ENCODE measurements at places on chromosomes 2 and 18.

GRCh38 chr2:164661349-164661748 is 40.1 kb upstream of the GRB14 start:
- no peak for DNase-seq

- DNase-seq: no peak
These were observed 79.3 kb upstream of the STPG4 start for GRCh38 chr2:47234456-47234855.

DNA sequence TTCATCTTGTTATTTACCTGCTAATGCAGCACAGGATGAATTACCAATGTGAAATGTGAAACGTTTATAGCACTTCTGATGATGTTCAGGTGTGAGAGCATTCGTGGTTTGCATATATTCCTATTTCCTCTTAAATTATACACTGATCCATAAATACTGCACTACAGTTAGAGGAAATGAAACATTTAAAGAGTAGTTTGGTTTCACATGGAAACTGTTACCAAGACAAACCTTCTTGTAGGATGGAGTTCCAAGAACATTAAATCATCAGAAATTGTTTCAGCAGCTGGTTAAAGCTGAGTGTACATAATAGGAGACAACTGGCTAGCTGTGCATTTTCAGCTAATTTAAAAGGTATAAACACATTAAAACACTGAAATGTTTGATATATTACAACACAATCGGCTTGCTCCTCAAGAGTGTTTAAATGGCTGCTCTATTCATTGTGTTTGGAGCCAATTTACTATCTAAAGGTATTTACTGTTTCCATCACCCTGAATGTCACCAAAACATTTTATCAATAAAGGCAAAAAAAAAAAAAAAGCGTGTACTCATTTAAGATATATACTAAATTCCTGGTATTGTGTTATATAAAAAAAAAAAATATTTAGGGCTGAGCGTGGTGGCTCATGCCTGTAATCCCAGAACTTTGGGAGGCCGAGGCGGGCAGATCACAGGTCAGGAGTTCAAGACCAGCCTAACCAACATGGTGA is 100.6 kb downstream of the DYM start:
- DNase-seq: no peak

- DNase-seq: no peak
These were observed 120.1 kb downstream of the NCKAP5 start for GRCh38 chr2:133448195-133448594.

DNA sequence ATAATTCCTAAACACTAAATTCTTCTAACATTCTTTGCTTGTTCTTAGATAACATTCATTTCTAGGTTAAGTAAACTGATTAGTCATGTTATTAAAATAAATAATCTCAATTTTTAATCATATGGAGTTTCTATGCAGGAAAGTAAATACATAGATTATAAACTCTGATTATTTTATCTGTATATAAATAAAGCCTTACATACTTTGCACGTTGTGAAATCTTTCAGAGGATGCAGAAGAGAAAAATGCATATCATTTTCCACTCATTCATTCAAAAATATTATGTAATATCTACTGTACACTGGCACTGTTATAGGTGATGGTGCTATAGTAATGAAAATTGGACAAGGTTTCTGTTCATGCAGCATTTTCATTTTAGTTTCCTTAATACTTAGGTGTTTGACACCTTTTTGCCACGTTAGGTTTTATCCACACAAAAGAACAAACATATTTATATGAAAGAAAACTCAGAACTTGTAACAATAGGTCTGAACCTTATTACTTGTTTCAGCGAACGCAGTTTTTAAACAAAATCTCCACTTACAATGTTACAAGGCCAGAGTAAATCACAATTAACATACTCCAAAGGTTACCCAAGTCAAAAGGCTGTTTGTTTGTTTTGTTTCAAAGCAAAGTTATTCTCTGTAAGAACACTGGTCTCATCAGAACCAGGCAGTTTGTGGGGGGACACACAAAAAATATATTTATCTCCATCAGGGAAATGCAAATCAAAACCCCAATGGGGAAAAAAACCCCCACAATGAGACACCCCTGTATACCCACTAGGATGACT is 27.4 kb downstream of the ADAM17 start:
- DNase-seq: no peak

DNA sequence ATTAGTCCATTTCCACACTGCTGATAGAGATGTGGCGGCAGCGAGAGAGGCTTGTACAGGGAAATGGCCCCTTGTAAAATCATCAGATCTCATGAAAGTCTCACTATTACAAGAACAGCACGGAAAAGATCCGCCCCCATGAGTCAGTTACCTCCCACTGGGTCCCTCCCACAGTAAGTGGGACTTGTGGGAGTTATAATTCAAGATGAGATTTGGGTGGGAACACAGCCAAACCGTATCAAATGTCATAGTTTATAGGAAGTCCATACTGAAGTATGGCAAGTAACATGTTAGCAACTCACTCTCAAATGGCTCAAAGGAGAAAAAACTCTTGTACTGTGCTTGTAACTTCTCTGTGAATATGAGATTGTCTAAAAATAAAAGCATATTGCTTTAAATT is 56.1 kb downstream of the FARP2 start:
- no peak for DNase-seq

DNA sequence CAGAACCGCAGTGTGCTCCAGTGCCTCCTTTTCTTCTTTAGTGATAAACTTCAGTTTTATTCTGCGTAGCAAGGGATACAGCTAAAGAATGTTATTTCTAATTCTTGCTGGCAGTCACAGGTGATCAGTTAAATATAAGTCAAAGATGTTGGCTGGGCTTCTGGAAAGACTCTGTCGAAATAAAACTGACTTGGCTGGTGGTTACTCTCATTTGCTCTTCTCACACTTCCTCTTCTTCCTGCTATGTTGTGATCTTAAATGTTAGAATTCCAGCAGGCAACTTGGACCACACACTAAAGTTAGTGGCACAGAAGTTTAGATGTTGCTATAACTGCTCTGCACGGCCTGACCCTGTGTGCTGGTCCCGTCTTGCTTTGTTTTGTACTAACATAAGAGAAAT is 278.6 kb downstream of the CDH19 start:
- DNase-seq: no peak

- peak; percentile 59 for DNase-seq
These were observed 633 bp downstream of the KIAA1328 start for GRCh38 chr18:36829362-36830157.

- DNase-seq: peak; percentile 11
These were observed 2.7 kb downstream of the ZEB2 start for GRCh38 chr2:144516981-144517865.

DNA sequence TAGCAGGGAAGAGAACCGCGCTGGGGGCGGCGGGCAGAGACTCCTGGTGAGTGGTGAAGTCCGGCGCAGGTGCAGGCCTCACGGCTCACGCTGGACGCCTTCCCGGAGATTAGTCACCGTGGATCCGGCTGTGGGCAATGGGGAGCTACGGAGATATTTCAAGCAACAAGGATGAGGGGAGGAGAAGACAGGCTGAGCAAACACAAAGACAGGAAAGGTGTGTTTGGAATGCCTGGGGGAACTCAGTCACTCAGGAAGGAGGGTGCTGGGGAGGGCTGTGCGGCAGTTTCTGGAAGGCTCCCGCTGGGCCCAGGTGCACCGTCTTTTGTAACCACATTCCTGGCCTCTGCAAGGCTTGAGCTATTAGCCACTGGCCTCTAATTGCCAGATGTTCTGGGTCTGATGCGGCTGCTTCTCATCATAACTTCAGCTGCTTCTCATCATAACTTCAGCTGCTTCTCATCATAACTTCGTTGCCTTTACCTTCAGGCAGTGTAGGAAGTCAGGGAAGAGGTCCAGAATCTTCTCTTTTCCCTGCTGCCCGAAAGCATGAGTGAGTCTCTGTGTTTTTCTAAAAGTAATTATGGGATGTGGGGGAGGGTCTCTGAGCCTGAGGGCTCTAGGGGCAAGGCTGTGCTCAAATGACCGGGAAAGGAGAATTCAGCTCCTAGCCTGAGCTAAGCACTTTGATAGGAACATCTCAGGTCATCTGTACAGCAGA is 118.9 kb downstream of the PXDN start:
- DNase-seq: peak; percentile 73

- no peak for DNase-seq
These were observed 194.4 kb upstream of the ID2 start for GRCh38 chr2:8487461-8487932.

DNA sequence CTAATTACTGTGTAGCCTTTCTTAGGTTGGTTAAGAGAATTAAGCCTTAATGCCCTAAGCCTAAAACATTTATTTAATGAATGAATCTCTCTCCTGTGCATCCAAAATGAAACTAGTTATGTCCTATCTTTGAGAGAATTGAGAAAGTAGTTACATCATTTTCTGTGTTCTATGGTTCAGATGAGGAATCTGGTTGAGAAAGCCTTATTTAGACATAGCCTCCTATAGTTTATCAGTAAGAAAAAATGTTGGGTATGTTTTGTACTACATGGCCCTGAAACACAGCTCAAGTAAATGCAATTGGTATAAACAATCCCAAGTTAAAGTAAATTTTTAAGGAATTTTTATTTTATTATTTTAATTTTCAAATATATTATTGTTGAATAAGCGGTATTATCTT is 25.9 kb upstream of the RAMP1 start:
- DNase-seq: no peak

All from NCI-H146 (cell line).